ENCODE measurements at places on chromosomes 12 and 14.
A peak's percentile ranks its signal among the peaks of the same experiment; 100 is the strongest.

DNA sequence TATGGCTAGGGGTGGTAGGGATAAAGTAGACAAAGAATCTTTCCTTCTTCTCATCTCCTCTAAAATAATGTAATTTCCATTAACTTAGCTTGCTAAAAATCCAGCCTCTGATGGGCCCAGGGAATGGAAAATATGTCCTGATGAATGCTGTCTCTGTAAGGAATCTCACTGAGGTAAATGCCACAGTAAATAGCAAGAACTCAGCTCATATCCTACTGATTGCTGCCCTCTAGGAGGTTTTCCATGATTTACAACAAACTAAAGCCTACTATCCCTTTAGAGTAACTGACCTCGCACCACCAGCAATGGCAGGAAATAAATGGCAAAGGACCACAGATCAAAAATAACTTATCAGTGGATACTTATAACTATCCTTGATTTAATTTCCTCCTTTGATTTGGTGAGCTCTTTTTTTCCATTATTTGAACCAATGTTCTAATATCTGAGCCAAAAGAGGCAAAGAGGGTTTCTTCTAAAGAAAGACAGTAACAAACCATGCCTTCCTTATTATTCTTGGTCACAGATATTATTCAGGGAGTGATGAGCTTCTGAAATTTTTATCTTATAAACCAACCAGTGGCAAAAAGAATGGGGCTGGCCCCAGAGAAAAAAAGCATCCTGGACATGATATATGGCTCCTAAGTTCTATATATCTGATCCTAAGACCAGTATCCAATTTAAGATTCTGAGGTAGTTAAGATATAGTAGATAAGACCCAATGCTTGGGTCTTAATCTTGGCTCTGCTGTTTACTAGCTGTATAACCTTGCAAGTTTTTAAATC is 43.8 kb downstream of the SENP1 start:
- no peak for DNase-seq

DNA sequence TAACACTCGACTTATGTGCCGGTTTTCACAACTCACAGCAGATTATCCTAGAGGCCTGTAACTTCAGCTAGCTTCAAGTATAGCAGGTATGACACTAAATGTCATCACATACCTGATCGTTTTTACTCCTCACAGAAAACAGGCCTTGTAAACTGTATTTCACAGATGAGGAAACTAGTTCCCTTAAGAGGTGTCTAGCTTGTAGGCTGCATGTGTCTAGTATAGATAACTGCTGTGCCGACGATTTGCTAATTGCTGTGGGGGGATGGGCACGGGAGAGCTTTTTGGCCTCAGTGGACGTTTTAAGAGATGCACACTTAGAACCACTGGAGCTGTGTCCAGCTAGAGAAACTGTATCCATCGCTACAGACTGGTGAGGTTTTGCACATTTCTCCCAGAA is 78.8 kb downstream of the PAPOLA start:
- no peak for DNase-seq

- DNase-seq = peak; percentile 69
Measured at GRCh38 chr14:104689109-104689880, at the start of gene INF2. Gene INF2, plus strand, starts transcription at chr14:104689618. Its CDS starts 11,748 bp downstream, at chr14:104701366.

DNA sequence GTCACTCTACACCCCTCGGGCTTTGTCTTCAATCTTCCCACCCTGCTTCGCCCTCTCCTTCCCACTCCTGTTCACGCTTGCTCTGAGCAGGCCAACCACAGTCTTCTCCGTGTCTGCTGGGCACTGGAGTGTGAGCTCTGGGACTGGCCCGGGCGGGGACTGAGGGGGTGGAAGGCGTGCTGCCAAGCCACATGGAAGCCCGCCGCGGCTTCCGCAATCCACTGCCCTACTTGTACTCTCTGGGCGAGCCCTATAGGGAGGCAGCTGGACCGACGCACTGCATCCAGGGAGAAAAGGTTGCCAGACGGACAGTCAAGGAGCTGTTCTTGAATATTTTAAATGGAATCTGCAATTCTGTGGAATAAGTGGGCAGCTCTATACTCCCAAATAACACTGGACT is 24.8 kb downstream of the GOLGA3 start:
- DNase-seq = no peak

DNA sequence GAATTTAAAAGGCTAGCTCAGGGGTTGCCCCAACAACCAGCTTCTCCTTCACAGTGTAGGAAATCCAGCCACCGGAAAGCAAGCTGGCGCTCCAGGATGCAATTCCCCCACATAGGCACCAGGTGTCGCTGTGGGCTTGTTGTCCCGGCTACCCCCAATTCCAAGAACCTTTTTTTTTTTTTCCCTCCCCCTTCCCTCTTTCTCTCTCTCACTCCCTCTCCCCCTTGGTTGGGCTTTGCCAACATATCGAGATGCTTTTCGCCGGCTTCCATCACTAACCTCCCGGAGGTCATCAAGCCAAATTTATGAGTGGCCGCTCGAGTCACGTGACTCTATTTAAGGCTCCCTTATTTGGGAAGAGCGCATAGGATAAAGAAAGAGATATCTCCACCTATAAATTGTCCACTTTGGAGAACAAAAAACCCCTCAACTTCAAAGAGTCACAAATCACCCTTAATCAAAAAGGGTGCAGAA is at the start of gene HOXC5:
Gene HOXC5 (plus strand): TSS at position 424 of the 474 bp plus-strand sequence. CDS start 73 bp downstream, outside the sequence.
- peak; percentile 27 for DNase-seq

GRCh38 chr12:128743916-128744315 is 79.8 kb downstream of the SLC15A4 start:
- no peak for DNase-seq

DNA sequence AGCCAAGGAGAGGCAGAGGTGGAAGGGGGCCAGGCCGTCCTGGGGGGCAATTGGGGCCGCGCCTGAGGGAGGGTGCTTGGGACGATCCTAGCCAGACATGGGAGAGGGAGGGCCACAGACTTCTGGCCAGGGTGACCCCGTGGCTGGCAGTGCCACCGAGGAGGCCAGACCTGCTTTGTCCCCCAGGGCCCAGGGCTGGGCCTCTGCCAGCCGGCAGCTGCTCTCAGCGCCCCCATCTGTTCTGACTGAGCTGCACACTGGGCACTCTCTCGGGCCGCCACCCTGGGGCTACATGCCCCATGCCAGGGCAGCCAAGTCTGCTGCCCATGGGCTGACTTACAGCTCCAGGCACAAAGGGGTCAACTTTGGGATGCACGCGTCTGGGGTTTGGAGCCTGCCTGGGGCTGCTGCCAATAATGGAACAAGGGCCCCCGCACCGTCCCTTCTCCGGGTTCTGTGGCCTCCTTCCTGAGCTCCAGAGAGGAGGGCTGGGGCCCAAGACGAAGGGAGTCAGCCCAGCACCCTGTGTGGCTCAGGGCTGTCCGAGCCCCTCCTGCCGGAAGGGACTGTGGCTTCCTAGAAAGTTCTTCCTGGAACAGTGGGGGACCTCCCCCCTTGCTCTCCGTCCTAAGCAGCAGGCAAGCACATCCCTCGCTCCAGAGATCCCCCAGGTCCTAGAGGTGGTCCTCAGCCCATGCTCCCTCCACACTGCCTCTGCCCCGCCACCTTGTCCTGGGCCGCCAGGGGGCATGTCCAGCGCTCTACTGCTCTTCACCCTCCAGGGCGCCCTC is 1.1 kb downstream of the ADSS1 start:
- DNase-seq = no peak

DNA sequence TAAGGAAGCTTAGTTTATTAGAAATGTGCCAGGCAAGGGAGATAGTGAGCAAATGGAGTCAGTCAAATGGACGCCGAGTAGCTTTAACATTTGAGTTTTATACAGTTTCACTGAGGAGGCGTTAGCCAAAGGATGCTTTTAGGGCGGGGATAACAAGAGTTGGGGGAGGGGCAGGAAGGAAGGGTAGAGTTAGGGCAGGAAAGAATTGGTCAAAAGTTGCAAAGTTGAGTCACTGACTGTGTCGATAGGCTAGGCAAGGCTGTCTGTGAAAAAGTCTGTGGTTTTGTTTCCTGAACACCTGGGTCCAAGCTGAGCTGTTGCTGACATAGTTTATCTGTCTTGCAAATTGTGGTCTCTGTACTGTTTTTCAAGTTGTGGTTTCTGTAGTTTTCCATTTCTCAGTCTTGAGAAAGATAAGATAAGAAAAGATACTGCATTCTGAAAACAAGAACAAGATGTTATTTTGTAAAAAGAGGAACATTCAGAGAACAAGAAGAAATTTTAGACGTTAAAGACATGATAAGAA is 62.6 kb upstream of the RESF1 start:
- no peak for DNase-seq

DNA sequence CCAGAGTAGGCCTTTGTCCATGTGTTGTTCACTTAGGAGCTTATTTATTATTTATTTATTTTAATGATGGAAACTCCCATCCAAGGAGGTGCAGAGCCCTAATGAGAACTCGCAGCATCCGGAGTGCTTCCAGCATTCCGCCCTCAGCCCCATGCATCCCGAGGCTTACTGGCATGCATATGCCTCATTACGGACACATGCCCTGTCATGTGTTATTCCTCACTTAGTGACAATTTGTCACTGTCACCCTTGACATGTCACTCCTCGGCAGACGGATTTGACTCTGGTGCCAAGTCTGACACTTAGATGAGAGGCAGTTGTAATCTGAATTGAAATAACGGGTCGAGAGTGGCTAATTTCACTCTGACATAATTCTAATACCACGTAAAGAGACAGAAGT is 132.8 kb downstream of the VRK1 start:
- DNase-seq = no peak

- DNase-seq = no peak
Measured at GRCh38 chr12:32641287-32641901, 37.7 kb upstream of the DNM1L start.

DNA sequence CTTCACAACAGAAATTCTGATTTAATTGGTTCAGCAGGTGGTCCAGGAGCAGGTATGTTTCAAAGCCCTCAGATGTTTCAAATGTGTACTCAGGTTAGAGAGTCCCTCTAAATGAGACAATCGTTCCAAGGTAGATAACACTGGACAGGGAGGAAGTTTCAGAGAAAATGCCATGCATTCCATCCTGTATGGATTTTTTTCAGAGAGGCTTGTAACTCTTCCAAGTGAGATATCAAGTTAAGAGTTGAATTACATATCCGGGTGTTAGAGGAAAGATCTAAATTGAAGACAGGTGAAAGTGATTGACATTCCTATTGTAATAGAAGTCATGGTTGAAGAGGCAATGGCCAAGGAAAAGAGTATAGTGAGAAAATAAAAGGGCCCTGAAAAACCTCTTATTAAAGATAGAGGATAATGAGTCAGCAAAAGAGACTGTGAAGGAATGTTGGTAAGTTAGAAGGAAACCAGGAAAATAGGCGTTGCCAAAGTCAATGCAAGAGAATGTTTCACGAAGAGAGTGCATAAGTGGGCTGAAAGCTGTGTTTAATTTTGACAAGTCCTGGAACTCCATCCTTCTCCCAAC is 105.8 kb downstream of the BMP4 start:
- DNase-seq = no peak

- no peak for DNase-seq
Measured at GRCh38 chr14:64178814-64179213, 115.4 kb downstream of the ESR2 start.

- no peak for DNase-seq
Measured at GRCh38 chr14:62030387-62030786, 268.2 kb downstream of the SNAPC1 start.

DNA sequence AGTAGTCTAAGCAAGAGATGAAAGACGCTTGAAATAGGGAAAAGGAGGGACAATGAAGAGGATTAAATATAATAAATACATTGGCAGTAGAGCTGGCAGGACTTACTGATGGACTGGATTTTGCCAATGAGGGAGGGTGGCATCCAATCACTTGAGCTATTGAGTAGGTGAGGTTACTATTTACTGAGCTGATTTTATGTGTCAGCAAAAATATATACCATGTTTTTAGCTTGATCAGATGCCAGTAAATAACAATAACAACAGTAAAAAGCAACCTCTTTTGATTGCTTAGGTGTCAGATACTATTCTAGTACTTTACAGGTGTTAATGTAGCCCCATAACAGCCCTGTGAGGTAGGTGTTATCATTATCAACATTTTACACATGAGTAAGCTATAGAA is 187.5 kb upstream of the LMNTD1 start:
- DNase-seq = no peak

- DNase-seq = no peak
Measured at GRCh38 chr14:78873581-78873980, 703.4 kb downstream of the NRXN3 start.

- DNase-seq = no peak
Measured at GRCh38 chr12:7479771-7480170, 23.8 kb downstream of the CD163 start.

DNA sequence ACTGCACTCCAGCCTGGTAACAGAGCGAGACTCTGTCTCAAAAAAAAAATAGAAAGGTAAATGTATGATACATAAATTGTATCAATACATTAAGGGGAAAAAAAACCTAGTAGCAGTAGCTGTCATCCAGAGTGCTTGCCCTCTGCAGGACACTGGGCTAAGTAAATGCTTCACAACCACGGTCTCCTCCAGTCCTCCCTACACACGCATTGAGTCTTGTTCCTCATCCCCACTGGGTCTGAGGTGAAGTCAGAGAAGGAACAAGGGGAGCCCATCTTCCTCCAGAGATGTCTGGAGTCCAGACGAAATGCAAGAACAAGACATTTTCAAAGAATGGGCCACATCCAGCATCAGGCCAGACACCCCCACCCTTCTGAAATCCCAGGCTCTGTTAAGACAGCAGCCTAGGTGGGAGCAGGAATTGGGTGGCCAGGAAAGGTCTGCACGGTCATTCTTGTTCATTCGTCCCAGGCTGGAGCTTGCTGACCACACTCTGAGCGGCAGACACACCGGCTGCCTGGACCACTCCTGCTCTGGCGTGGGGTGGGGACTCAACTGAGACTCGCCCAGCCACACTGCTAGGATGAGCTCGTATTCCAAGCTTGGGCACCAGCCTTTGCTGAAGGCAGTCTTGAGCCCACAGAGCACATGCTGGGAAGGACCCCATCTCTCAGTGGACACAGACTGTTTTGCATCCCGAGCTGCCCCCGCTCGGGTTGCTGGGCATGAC is 45.5 kb downstream of the CHGA start:
- DNase-seq = no peak

DNA sequence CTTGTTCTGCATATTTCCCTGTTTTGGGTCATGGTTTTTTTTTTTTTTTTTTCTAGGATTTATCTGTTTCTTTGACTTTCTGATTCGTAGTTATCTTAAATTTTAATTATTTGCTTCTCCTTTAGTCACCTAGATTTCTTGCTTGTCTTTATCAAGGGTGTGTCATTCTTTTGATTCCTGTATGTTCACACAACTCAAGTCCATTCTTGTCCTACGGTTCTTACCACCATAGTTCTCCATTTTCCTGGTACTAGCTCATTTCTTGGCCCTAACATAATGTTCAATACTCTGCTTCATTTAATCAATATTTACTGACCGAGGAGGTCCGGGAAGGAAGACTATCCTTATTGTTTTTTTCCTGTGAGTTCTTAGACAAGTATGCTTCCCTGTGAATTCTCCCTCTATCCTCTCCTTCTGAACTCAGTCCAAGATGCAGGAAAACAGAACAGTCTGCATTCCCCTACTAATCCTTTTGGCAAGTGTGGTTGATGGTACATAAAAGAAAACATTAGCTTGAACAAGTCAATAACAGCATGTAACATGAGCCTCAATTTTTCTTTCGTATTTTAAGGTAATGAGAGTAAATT is 1346.4 kb upstream of the SEL1L start:
- DNase-seq = no peak

DNA sequence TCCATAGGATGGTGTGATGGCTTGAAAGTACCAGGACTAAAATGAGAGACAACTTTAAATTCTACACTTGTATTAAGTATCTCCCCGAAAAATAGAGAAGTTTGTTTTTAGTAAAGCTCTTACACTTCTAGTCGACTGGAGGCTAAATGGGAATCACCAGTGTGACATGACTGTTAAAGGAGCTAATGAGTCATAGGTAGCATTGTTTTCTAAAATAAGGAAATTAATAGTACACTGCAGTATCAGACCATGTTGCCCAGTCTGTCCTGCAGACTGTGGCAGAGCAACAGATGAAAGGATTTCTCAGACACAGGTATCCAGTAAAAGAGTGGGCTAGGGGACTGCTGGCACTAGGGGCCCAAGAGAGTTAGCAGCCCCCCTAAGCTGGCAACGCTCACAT is 140.1 kb downstream of the TMEM117 start:
- DNase-seq = no peak
